ENCODE measurements at places on chromosomes 12 and 14.

GRCh38 chr12:16573398-16574077 is 32.4 kb downstream of the LMO3 start:
- no peak for DNase-seq

GRCh38 chr12:75759842-75760572 is 248.6 kb upstream of the KRR1 start:
- DNase-seq = no peak

DNA sequence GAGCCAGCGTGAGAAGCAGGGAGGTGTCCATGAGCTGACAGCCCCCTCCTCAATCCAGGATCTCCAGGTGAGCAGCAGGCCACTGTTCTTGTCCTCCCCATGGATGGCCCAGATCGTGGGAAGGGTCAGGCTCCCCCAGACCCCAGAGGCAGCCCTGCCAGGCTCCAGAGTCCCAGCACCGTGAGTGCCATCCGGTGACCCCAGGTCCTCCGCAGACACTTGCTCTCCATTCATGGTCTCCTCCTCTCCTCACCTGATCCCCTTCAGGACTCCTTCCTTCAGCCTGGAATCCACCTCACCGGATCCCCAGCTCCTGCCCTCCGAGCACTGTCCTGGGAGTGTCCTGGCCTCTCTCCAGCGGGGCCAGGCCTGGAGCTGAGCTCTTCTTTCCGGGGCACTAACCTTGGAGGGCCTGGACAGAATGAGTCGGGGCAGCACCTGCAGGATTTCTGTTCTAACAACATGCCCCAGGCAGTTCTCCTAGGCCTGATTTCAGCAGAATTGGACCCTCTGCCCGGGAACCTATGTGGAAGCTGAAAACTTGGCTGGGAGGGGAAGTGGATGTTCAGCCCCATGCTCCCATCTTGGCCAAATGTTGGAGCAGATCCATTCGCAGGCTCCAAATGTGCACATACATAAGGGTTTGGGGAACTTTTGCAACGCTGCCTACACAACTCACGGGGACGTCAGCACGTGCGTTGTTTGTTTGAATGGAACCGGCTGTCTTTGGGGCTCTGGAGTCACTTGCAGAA is 341.6 kb upstream of the SFSWAP start:
- no peak for DNase-seq

DNA sequence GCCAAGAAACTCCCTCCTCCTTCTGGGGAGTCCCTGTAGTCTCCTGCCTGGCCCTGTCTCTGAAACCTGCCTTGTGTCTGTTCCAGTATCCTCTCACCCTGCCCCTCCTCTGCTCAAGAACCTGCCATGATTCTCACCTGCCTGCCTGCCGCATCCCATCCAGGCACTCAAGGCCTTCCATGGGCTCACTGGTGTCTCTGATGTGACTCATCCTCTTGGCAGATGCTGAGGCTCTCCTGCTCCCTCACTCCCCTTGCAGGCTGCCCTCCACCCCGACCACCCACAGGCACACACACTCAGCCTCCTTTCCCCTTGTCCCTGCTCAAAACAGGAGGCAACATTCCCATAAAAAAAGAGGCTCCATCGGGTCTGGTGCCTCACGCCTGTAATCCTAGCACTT is 5.8 kb upstream of the BEGAIN start:
- no peak for DNase-seq

GRCh38 chr12:132258543-132258942 is 70.8 kb downstream of the GALNT9 start:
- no peak for DNase-seq

DNA sequence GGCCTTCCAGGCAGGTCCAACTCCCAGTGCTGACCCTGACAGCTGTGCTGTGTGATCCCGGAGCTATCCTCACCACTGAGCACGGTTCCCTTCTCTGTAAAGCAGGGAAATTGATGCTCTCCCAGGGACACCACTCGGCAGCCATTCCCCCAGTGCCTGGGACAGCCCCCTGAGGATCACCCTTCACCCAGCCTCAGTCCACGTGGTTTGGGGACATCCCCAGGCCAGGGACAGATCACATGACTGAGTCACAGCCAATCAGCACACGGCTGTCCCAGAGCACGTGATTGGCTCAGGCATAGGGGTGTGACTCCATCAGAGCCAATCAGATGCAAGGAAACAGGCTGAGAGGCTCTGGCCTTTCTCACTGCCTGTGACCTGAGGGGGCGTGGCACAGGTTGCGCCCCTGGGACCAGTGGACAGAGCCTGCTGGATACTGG is 68.8 kb upstream of the SFSWAP start:
- DNase-seq = no peak

DNA sequence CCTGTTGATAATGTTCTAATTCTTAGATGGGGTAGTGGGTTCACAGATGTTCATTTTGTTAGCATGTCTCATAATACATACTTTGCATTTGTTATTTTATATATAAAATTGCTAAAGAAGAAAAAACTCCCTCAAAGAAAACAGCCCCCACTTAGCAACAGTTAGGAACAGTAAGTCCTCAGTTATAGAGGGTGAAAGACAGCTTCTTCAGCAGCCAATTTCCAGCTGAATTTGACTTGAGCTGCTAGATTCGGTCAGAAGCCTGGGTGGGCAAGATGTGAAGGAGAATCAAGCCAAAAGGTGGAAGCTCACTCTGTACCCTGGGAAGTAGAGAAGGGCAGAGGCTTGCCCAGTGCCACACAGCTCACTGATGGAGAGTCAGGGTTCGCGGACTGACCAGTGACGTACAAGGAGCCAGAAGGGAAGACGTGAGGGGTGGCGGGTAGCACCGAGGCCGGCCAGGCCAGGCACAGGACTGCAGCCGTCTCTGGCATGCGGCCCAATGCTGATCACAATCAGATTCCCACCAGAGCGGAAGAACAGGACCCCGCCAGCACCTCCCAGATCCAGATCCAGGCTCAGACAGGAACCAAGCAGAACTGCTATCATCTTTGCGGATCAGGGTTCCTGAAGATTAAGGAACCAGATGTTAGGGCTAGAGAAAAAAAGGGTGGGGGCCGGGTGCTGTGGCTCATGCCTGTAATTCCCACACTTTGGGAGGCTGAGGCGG is 30.4 kb upstream of the VWF start:
- no peak for DNase-seq

- DNase-seq = no peak
Measured at GRCh38 chr12:11689591-11690186, 40.2 kb downstream of the ETV6 start.

- DNase-seq = no peak
Measured at GRCh38 chr12:501722-502447, 42.1 kb downstream of the B4GALNT3 start.

GRCh38 chr14:76846331-76847047 is 20.3 kb downstream of the LRRC74A start:
- no peak for DNase-seq

DNA sequence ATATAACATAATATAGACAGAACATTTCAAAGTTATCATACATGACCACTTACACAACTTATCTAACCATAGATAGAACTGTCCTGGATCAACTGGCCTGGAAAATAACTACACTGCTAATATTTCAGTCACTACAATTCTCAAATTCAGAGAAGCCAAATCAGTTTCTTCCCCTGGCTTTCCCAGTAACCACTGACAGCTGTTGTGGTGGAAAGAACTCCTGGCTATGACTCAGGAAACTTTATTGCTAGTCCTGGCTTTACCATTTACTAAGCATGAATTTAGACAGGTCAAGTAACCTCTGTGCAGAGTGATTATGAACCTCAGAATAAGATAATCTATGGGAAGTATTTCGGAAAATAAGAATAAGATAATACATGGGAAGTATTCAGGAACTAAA is 244.9 kb upstream of the DIO2 start:
- DNase-seq = no peak

GRCh38 chr12:58917699-58918468 is 2.4 kb downstream of the LRIG3 start:
- no peak for DNase-seq

- no peak for DNase-seq
Measured at GRCh38 chr12:54138219-54138618, 50.6 kb downstream of the SMUG1 start.

- peak; percentile 79 for DNase-seq
Measured at GRCh38 chr12:1594261-1595025, at the start of gene FBXL14. TSS of gene FBXL14 (minus strand) at chr12:1594581. CDS start at chr12:1594066, 515 bp downstream.

All from stimulated activated CD4-positive, alpha-beta T cell treated with anti-CD3 and anti-CD28 coated beads, Interleukin-2, amount 100 ng/mL, for 48 hours (primary cell).